AG04450 (cell line): ENCODE measurements at places on chromosomes 5 and 9.

DNA sequence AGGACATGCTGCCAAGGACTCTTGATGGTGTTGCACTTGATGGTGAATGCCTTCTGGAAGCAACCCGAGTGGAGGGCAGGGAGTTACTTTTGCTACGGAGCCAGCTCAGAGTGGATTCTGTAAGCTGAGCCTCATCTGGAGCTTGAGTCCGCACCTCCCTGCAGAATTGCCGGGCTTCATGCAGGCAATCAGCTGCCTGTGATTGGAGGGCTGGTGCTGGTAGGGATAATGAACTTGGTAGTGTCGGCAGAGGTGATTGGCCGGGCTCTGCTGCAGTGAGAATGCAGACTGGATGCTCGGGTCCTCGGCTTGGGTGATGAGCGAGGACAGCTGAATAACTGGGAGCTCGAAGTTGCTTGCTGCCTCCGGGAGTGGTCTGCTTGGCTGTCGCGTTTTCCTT is 23.1 kb downstream of the SLC25A25 start:
- peak; percentile 85 for DNase-seq

GRCh38 chr9:93713716-93714115 is 137.3 kb downstream of the PHF2 start:
- no peak for DNase-seq

- DNase-seq, result no peak
These were observed 45.9 kb upstream of the TRMT10B start for GRCh38 chr9:37707748-37708147.

DNA sequence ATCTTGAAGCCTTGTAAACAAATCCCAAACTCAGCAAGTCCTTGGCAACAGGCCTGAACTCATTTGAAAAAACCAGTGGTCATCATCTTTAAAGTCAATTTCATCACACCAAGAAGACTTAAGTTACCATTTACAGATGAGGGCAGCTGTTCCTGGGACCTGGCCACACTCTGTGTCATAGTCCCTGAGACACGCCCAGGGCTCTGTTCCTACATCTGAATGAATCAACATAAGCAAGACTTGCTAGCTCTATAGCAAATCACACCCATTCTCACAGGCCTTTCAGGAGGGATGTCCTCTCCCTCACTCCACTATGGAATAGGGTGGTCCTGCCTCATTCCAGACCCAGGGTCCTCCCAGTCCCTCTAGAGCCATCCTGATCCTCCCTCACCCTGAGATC is 142.8 kb downstream of the NSG2 start:
- DNase-seq, result no peak

DNA sequence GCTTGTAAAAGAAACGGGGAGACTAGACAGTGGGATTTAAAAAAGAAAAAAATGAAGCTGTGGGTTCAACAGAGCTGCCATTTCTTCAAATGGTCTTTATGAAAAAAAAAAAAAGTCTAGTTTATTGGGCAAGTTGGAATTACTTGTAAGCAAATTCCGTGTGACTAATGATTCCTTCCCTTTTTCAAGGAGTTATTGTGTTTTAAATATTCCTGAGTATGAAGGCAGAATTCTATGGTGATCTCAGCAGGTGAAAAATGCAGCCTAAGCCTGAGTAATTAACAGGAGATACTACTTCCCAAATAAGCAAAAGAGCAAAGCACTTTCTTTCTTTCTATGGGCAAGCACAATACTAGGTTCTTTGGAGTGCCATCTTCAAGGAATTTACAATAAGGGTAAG is 481.9 kb downstream of the ZNF608 start:
- DNase-seq, result peak; percentile 20

- DNase-seq, result no peak
These were observed 1278.0 kb downstream of the EFNA5 start for GRCh38 chr5:106392766-106393165.

GRCh38 chr5:173029499-173029921 is 26.6 kb upstream of the CREBRF start:
- no peak for DNase-seq

DNA sequence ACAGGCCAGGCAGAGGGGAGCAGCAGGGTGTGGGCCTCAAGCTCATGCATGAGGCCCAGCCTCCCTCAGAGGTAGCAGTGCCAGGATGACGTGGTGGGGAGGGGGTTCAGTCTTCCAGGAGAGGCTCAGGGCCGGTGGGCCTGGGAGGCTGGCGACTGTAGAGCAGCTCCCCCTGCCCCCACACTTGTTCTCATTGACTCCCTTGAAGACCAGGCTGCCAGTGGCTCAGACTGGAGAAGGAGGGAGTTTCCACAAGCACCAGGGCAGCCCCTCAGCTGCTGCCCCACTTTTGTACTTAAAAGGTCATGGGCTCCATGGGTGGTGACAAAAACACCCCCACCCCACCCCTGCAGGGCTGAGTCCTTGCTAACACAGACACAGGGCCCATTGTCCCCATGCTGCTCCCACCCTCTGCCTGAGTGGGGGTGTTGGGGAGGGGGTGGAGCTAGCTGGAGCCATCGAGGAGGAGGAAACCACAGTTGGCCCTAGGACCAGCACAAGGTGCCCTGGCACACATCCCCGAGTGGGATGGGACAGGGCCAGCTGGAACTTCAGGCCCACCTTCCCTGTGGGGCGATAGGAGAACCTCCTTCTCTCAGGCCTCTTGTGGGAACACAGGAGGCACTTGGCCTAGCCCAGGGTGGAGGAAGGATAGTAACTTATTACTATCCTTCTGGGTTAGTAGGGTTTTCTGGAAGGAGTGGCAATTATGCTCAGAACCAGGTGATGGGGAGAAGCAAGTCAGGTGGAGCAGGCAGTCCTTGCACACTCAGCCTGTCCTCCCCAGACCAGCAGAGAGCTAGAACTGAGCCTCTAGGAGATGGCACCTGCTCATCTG is 10.7 kb downstream of the PDLIM4 start:
- DNase-seq, result no peak

- no peak for DNase-seq
These were observed 29.6 kb upstream of the B4GALT1 start for GRCh38 chr9:33196736-33197135.

GRCh38 chr5:143244990-143245389 is 158.5 kb downstream of the NR3C1 start:
- DNase-seq, result no peak

DNA sequence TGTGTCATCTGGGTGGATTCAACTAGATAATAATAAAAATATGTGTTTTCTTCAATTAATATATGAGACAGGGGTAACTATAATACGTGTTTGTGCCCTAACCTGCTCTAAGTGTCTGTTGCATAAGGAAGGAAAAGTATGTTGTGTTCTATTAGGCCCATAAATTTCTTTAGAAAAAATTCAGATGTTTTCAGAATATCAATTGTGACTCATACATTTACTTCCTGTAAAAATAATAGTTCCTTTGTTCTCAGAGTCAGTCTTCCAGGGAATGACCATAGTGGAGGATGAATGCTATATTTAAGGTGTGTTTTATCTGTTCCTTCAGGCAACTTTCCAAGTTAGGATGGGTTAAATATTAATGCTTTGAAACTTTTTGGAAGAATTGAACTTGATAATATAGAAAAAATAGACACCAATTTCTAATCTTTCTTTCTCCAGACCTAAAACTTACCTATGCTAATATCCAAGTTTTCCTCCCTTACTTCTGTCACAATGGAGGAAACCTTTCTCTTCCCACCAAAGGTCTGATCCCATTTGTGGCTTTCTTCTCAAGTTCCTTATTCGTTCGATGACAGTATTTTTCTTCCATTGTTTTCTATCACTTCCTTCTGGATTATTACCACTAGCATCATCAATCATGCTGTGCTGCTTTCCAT is 49.9 kb downstream of the ISL1 start:
- DNase-seq, result no peak

DNA sequence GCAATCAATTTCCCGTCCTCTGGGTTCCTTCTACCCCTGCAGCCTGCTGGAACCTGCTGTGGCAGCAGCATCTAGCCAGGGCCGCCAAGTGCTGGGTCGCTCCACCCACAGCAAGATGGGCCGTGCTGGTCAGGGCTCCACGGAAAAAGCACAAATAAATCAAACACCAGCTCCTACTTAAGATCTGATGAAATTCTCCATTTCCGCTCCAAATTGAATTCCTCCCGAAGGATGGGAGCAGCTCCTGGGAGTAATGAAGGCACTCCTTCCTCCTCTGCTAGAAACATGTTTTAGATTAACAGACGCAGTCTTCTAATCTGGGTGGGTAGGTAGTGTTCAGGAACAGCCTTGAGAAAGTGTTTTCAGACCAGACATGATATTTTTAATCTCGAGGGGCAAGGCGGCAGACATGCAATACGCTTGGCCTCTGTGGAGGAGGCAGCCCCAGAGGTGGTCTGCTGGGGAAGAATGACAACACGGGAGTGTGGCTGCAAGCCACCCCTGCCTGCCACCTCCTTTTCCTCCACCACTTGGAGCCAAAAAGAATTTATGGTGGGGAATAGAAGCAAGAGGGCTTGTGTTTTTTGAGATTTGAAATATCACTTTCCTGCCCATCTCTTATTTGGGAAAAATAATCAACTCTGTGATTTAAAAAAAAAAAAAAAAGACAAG is 194.1 kb downstream of the AOPEP start:
- peak; percentile 33 for DNase-seq

DNA sequence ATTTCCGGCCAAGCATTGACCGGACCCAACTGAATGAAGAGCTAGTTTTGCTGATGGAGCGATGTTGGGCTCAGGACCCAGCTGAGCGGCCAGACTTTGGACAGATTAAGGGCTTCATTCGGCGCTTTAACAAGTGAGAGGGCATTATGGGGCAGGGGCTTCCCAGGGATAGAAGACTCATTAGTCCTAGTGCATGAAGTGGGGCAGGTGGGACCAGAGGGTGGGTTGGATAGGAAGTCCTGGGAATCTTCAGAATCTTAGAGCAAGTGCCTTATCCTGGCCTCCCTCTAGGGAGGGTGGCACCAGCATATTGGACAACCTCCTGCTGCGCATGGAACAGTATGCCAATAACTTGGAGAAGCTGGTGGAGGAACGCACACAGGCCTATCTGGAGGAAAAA is 6.0 kb downstream of the SPAG8 start:
- no peak for DNase-seq

DNA sequence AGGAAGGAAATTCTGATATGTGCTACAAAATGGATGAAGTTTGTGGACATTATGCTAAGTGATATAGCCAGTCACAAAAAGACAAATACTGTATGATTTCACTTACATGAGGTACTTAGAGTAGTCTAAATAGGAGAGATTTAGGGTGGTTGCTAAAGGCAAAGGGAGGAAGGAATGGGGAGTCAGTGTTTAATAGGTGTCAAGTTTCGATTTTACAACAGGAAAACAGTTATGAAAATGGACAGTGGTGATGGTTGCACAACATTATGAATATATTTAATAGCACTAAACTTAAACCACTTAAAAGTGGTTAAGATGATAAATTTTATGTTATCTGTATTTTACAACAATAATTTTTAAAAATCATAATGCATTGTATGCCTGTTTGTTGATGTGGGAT is 40.4 kb upstream of the ECM2 start:
- no peak for DNase-seq

- no peak for DNase-seq
These were observed 71.0 kb upstream of the BARHL1 start for GRCh38 chr9:132511191-132511999.

DNA sequence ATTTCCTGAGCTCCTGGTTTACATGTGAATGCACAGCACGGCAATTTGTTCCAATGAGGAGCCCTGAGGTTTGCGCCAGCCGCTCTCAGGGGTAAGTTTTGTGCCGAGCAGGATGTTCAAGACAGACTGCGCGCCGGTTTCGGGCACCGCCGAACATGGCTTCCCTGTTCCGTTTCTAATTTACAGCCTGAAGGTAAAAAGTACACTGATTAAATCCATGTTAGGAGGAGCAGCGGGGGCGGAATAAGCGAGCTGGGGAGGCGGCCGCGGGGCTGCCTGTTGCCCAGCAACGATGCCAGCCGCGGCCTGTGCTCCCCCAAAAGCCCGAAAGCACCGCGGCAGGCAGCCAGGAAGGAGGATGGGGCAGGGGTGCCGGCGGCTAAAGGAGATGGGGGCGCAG is 6.4 kb downstream of the SOWAHA start:
- DNase-seq, result no peak

GRCh38 chr5:161414896-161415295 is 131.6 kb downstream of the GABRB2 start:
- no peak for DNase-seq

DNA sequence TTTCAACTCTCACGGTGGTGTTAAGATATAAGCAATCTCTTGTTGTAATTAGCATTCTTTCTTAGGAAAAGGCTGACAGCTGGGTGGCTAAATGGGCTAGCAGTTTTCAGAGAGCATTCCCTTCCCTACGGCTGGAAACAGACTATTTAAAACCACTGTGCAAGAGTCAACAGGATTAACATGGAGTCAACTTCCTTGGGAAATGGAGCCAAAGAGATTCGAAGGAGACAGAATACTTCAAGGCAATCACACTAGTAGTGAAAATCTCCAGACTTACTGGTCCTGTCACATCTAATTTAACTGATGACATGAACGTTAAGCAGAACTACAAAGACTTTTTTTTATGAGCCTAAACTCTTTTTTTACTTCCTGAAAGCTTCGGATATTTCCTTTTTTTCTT is 453.3 kb upstream of the ITGA1 start:
- no peak for DNase-seq

DNA sequence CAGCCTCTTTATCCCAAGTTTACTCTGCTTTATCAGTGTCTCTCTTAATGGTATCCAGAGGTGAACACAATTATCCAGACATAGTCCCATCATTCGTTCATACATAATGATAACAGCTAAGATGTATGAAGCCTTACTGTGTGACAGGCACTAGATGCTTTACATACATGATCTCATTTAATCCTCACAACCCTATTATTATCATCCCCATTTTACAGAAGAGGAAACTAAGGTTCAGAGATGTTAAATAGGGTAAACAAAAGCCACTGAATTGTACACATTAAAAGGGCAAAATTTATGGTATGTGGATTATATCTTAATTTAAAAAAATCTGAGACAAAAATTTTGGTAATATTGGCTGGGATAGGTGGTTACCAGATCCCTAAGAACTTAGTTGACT is 124.1 kb upstream of the TBC1D2 start:
- DNase-seq, result no peak

GRCh38 chr9:35116539-35116897 is 856 bp upstream of the ATOSB start:
- no peak for DNase-seq

- peak; percentile 36 for DNase-seq
These were observed 64.1 kb downstream of the PDE4D start for GRCh38 chr5:59829386-59829785.

GRCh38 chr5:178176791-178177190 is 10.4 kb downstream of the GMCL2 start:
- DNase-seq, result no peak

DNA sequence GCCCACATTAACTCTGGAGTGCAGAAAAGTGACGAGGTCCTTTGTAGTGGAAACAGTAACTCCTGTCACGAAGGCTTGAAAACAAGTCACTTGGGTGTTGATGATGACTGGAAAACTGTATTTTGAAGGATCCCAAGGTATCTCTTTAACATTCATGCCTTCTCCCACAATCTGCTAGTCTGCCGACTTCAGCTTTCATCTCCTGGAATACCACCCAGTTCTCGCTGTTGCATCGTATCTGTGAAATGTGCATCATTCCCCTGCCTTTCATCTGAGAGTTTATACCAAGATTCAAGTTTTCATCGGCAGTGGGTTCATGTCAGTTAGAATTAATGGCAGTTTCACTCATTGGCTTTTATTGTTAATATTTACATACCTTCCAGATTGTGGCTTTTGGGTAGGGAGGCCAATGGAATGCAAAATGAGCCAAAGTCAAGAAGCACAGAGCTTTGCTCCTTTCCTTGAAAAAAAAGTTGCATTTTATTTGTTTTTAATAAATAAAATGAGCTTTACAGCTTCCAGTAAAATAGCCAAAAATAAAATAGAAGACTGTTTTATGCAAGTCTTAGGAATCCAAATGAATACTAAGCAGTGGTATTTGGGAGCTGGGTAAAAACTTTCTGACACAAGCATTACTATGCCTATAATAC is 575.2 kb upstream of the WWC1 start:
- peak; percentile 51 for DNase-seq
